ENCODE measurements at places on chromosomes 16 and 17. TPM values are rescaled to one million over a fixed set of nuclear protein-coding genes. Genes with fewer than 3 reads are reported as not detected.
A peak's percentile ranks its signal among the peaks of the same experiment; 100 is the strongest.

GRCh38 chr17:76446449-76447231 lies 6.3 kb downstream of the UBE2O start:
- no peak for DNase-seq

Gene PRCD
- 0.15 TPM for total RNA-seq

DNA sequence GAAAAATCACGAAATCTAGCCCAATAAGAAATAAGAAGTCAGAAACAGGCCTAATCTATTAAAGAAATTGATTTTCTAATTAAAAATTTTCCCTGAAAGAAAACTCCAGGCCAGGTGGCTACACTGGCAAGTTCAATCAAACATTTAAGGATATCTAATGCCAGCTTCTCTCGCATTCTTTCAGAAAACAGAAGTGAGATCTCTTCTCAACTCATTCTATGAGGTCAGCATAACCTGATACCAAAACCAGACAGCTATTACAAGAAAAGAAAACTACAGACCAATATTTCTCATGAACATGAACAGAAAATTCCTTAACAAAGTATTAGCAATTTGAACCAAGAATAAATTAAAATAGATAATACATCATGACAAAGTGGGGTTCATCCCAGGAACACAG lies 52.4 kb downstream of the AXIN2 start:
- no peak for DNase-seq

Gene NOG
- 0.13 TPM for total RNA-seq

DNA sequence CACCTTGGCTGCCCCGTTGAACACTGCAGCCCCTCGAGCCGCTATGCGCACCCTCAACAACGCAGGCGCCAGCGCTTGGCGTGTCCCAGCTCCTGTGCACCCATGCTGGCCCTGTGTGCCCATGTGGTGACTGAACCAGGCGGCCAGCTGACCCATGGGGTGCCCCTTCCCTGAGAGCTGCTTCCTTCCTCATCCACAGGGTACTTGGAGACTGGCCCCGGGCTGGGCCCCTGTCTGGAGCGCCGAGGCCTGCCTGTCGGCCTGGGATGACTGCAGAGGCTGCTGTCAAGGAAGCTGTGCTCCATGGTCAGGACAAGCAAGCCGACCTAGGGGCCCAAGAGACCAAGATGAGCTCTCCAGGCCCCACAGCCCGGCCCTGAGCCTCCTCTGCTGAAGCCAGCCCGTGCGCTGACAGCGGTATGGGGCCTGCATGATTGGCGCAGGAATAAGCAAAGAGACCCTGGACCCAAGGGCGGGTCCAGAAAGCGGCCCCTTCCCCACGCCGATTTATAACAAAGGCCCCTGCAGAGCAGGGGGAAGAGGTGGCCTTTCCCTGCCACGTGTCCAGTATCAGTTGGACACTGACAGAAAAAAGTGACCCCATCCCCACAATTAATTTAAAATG lies 21.6 kb upstream of the BAHCC1 start:
- DNase-seq = no peak

DNA sequence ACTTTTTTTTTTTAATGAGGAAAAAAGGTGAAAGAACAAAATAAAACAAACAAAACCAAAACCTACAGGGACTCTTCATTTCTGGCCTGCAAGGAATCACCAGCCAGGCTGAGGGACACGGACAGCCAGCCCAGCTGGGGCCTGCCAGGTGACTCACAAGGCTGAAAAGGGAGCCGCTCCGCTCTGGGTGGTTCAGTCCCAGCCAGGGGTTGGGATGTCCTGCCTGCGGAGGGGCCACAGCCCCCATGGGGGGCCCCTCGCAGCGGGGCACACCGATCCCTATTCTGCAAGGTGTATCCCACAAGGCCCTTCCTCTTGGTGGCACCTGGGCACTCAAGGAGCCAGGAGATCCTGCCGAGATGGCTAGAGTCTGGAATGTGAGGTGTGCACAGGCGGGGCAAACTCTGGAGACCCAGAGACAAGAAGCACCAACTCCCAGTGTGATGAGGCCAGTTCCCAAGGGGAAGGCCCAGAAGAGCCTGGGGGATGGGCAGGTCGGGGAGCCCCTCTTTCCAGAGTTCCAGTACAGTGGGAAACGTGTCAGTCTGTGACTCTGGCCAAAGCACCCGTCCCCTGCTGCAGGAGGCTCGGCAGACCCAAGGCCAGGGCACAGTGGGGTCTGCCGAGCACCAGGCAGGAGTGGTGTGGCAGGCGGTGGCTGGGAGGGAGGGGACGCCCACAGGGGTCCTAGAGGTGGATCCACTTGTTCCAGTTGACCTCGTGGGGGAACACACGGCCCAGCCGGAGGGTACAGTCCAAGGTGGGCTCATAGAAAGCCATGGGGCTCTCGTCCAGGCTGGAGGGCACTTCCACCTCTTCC lies 58.9 kb downstream of the IL21R start:
- no peak for DNase-seq

Gene TM4SF5
- total RNA-seq = 79.0 TPM

GRCh38 chr17:51612692-51613091 lies 352.3 kb downstream of the UTP18 start:
- DNase-seq = no peak

Gene USP6
- total RNA-seq = 0.08 TPM

GRCh38 chr16:87854053-87854906 lies 15.0 kb downstream of the SLC7A5 start:
- no peak for DNase-seq

DNA sequence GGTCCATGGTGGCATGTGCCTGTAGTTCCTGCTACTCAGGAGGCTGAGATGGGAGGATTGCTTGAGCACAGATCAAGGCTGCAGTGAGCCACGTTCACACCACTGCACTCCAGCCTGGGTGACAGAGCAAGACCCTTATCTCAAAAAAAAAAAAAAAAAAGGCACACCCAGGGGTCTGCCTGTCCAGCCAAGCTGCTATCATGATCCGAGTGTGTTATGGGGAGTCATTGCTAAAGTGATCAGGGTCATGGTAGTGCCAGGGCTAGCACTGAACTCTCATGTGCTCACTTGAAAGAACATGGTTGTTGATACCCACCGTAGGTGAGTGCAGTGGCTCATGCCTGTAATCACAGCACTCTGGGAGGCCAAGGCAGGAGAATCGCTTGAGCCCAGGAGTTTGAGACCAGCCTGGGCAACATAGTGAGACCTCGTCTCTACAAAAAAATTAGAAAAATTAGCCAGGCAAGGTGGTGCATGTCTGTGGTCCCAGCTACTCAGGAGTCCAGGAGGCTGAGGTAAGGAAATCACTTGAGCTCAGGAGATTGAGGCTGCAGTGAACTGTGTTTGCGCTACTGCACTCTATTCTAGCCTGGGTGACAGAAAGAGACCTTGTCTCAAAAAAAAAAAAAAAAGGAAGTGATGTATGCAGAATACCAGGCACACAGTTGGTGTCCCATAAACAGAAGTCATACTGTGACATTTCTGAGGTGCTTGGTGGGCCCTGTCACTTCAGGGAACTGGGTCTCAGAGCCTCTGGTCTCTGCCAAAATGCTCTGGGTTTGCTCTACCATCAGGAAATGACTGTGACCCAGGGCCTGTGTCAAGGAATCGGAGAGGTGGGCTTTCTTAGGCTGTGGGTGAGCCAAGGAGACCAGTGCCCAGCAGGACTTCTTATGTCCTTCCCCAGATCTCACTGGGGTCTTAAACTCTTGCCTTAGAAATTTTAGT lies 2.2 kb downstream of the PRM1 start:
- DNase-seq = no peak

DNA sequence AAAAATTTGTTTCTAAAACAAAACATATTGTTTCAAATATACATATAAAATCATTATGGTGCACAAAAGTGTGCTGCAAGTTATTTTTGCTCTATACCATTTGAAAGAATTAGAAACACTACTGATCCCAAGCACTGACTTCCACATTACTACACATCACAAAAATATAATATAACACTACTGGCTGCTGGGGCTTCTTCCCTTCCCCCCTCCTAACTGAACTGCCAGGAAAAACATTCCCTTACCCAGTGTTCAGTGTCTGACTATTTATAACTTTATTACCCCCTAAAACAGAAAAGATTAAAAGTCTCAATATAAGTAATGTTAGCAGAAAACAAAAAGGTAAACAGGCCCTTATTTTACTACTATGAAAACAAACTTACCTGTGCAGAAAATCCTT lies 36.9 kb downstream of the GPATCH8 start:
- no peak for DNase-seq

Gene HOXB9
- 0.13 TPM for total RNA-seq

DNA sequence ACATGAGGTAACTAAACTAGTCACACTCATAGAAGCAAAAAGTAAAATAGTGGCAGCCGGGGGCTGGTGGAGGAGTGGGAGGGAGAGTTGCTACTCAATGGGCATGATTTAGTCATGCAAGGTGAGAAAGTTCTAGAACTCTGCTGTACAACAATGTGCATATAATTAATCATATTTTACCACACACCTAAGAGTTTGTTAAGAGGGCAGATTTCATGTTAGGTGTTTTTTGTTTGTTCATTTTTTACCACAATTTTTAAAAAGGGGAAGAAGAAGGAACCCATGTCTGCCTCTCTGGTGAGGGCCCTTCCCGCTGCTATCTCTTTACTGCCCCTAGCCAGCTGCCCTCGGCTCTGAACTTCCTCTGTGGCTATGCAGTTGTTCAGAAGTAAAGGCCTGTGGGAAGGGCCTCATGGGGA lies 11.2 kb downstream of the CD300LB start:
- DNase-seq = peak; percentile 43

GRCh38 chr16:28923652-28924398 lies 1.2 kb downstream of the RABEP2 start:
- no peak for DNase-seq

GRCh38 chr17:34254146-34254545 lies 939 bp upstream of the CCL2 start:
- DNase-seq = no peak

Gene NHLRC4
- total RNA-seq = 0.28 TPM

DNA sequence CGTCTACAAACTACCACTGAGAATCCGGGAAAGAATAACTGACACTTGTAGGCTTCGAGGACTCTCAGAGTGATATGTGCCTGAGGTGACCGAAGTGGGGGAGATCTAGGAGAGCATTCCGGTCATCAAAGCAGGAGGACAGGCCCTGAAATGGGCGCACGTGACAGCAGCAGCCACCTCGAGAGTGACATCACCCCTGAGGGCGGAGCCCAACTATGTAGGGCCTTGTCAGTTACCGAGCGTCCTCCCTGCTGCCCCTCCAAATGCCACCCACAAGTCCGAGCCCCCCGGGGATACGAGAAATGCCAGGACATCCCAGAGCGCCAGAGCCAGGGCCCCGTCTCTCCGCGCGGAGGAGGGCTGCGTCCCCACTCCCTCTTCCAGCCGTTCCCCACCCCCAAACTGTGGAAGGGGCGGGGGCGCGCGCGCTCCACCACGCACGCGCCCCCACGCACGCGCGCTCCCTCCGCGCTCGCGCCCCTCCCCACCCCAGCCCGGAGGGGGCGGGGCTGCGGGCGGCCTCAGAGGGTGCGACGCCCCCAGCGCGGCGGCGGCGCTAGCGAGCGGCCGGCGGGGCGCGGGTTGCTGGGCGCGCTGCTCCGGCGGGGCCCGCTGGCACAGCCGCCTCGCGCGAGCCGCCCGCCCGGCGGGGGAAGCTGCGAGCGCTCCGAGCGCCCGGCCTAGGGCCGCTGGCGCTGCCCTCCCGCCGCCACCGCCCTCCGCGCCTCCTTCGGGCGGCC lies at the start of gene TANC2:
TSS of gene TANC2 (plus strand) at position 550 of the 740 bp plus-strand sequence. CDS start 43,325 bp downstream, outside the sequence.
- DNase-seq = peak; percentile 67

GRCh38 chr16:4103745-4104144 lies 12.5 kb downstream of the ADCY9 start:
- DNase-seq = no peak

Gene TNFRSF17
- 0.55 TPM for total RNA-seq

DNA sequence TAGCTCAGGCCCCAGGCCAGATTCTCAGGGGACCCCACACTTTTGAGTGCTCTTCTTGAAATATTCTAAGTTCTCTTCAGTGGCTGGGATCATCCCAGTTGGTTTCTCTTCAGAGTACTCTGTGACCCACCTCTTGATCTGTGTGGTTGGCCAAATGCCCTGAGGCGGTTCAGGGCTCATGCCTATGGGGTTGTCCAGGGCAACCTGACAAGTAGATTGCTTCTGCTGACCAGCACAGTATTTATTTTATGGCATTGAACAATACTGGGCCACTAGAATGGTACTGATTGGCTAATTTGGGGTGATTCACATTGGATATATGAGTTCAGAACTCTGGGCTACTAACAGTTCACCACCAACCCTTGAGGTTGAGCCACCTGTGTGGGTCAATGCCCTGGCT lies 7.4 kb upstream of the GOSR2 start:
- no peak for DNase-seq

- DNase-seq = no peak
Measured at GRCh38 chr16:7820816-7821215, 488.2 kb downstream of the RBFOX1 start.

Gene MVD
- 16.2 TPM for total RNA-seq

DNA sequence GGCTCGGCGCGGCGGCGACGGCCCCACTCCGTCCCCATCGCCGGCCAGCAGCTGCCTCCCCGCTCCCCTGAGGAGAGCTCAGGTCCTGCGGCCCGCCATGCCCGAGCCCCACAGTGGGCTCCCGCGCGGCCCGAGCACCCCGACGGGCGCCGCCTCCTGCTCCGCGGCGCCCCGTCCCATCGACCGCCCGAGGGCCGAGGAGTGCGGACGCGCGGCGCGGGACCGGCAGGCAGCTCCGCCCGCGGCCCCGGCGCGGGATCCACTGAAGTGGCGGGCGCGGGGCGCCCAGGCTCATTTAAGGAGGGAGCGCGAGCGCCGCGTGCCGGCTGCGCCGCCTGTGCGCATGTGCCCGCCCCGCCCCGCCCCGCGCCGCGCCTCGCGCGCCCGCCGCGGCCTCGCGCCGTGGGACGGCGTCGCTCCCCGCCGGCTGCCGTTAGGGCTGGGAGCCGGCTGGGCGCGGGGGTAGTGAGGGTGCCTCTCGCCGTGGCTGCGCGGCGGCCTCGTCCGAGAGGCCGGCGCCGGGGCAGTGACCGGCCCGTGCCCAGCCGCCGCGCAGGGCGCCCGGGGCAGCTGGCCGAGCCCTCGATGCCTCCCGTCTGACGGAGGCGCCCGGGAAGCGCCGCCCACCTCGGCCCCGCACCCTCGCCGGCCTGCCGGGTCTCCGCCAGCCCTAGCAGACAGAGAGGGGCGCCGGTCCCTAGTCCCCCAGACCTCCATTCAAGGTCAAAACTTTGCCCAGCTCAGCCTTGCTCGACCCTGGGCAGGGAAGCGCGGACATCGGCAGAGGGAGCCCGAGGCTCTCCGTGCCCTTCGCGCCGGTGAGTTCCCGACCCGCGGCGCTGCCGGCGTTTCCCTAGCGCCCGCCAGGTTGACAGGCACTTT lies at the start of gene NETO2:
TSS of gene NETO2 (minus strand) at position 269 of the 882 bp plus-strand sequence. CDS start 333 bp downstream, outside the sequence.
- peak; percentile 54 for DNase-seq

DNA sequence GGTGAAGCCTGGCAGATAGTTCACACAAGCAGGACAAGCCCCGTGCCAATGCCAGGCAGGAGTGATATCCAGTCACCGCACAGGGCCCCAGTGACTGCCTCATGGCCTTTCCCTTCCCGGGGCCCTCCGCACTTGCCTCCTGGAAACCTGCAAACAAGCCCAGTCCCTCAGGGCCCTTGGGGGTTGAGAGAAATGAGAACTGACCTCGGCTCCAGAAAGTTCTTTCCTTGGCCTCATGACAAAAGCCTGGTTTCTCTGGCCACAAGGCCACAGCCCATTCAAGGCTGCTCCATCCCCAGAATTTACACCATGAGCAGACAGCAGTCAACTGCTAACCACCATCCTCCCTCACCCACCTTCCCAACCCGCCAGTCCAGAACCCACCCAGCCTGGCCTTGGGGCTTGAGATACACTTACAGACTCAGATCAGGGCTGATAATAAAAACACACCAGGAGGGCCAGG lies 77.6 kb downstream of the CCDC182 start:
- DNase-seq = peak; percentile 38

- no peak for DNase-seq
Measured at GRCh38 chr16:75763204-75763603, 36.9 kb upstream of the CPHXL start.

- DNase-seq = no peak
Measured at GRCh38 chr17:36060816-36061215, 3.3 kb upstream of the CCL18 start.

- DNase-seq = peak; percentile 73
Measured at GRCh38 chr17:29143894-29144293, 36.3 kb downstream of the MYO18A start.
